Activated naive CD4-positive, alpha-beta T cell treated with anti-CD3 and anti-CD28 coated beads, Interleukin-2, amount 50 U/mL, for 16 hours (primary cell): ENCODE measurements at places on chromosomes 4 and X.

DNA sequence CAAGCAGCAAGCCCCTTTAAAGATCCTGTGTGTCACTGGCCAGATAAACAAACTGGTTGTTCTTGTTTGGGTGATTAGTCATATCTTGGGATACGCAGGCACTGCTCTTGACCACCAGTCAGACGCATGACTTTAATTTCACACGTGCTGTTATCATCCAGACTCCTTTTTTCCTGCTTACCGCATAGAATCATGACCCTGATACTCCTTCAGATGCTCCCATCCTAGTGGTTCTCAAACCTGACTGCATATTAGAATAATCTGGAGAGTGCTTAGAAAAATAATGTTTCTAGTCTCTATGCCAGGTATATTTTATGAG lies 78.8 kb downstream of the CLDN22 start:
- DNase-seq = no peak

- no peak for DNase-seq
Measured at GRCh38 chr4:173909294-173909693, 374.2 kb downstream of the FBXO8 start.

DNA sequence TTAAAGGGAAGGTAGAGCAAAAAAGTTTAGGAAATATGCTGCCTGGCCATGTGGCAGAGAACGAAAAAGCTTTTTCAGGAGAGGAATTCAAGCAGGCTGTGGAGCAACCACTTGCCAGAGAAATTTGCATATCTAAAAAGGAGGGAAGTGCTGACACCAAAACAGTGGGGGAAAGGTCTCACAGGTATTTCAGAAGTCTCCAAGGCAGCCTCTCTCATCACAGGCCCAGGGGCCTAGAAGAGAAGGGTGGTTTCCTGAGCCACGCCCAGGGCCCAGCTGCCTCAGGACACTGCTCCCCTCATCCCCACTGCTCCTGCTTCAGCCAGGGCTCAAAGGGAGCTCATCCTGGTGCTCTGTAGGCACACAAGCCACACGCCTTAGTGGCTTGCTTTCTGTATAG lies 29.9 kb upstream of the STS start:
- DNase-seq = no peak

DNA sequence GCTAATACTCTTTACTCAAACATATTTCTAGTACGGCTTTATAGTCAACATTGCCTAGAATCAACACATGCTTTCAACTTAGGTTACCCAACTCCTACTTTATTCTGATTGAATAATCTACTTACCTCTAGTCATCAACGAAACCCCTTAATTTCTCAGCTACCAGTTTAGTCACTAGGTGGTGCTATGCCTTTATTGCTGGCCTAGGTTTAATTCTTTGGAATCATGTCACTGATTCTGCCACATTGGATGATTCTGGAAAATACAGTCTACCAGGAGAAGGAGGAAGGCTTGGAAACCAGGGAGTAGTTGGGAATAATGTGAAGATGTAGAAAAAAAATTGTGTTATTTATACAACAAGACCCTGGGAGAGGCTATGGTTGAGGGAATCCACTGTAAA lies 167.7 kb downstream of the DCAF12L2 start:
- DNase-seq = no peak
